Stimulated activated CD4-positive, alpha-beta T cell treated with anti-CD3 and anti-CD28 coated beads, Interleukin-2, amount 100 ng/mL, for 4 hours (primary cell): ENCODE measurements at places on chromosomes 7 and 10.

- DNase-seq, result no peak
Observed at GRCh38 chr7:138243430-138243829, 167.2 kb downstream of the AKR1D1 start.

- no peak for DNase-seq
Observed at GRCh38 chr7:139844779-139845442, 15.8 kb downstream of the TBXAS1 start.

GRCh38 chr10:31207636-31208035 lies 111.4 kb upstream of the ZEB1 start:
- no peak for DNase-seq

DNA sequence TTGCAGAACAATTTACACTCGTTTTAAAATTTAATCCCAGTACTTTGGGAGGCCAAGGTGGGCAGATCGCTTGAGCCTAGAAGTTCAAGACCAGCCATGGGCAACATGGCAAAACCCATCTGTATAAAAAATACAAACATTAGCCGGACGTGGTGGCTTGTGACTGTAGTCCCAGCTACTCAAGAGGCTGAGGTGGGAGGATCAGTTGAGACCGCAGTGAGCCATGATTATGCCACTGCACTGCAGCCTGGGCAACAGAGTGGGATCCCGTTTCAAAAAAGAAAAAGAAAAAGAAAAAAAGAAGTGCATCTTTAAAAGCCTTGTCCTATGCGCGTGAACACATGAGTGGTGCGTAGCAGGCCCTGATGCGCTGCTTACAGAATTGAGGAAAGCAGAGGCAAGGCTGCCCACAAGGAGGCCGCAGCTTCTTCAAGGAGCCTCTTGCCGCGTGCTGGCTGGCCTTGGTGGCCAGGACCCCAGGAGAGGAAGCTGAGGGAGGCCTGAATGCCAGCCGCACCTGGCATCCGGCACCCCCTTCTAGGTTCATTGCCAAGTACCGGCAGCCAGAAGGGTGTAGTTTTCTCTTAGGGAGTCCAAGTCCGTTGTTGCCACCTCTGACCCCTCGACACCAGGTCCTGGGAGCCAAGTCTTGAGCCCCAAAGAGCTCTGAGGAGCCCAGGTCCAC lies 124.5 kb downstream of the UBE2H start:
- DNase-seq, result no peak

DNA sequence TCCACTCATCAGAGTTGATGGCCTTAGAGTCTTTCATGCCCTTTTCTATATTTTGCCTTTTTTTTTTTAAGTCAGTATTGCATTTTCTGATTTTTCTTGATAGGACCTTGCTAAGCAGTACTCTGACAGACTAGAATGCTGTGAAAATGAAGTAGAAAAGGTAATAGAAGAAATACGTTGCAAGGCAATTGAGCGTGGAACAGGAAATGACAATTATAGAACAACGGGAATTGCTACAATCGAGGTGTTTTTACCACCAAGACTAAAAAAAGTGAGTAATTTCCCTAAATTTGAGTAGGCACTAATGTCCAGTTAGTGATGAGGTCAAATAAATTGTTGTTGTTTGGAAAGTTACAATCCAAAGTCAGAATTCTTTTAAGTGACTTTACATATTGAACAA lies 7.4 kb downstream of the NUB1 start:
- no peak for DNase-seq

GRCh38 chr10:110225441-110225755 lies 18.0 kb downstream of the MXI1 start:
- no peak for DNase-seq
